ENCODE measurements at places on chromosomes 1 and 21. TPM values are rescaled to one million over a fixed set of nuclear protein-coding genes. Genes with fewer than 3 reads are reported as not detected.

- no peaks in the 10 kb centered on the region for H3K36me3 ChIP-seq
- H3K27me3 ChIP-seq = no peaks in the 10 kb centered on the region
- no peaks in the 10 kb centered on the region for H3K4me1 ChIP-seq
Measured at GRCh38 chr1:231973830-231974229, 347.2 kb downstream of the DISC1 start.

DNA sequence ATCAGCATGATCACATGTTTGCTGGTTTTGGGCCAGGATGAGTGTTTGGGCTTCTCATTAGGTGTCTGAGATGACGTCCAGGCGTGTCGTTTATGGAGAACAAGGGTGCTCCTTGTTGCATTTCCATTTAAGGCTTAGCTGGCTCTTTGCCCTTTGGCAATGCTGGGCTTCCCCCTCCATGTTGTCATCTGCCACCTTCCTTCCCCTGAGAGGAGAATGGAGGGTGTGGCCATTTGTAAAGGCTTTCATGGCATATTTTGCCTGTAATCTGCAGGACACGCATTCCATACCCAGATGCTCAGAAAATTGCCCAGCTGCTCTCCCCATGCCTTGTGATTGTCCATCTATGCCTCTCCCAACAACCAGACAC is 27.7 kb downstream of the PKP1 start:
- no peaks in the 10 kb centered on the region for H3K4me1 ChIP-seq
- no peak for DNase-seq
- no peaks in the 10 kb centered on the region for H3K27me3 ChIP-seq
- H3K36me3 ChIP-seq = no peaks in the 10 kb centered on the region
- no peak overlapping the region for H3K27ac ChIP-seq
- no peak overlapping the region for H3K4me3 ChIP-seq

- H3K4me3 ChIP-seq = no peak overlapping the region
- no peak overlapping the region for H3K27ac ChIP-seq
- no peak for DNase-seq
- no peaks in the 10 kb centered on the region for H3K36me3 ChIP-seq
Measured at GRCh38 chr1:57483954-57484353, 60.1 kb upstream of the DAB1 start.

PTGFR gene
- 44.3 TPM for total RNA-seq

RNU1-4 gene
- 8,154 TPM for total RNA-seq

DNA sequence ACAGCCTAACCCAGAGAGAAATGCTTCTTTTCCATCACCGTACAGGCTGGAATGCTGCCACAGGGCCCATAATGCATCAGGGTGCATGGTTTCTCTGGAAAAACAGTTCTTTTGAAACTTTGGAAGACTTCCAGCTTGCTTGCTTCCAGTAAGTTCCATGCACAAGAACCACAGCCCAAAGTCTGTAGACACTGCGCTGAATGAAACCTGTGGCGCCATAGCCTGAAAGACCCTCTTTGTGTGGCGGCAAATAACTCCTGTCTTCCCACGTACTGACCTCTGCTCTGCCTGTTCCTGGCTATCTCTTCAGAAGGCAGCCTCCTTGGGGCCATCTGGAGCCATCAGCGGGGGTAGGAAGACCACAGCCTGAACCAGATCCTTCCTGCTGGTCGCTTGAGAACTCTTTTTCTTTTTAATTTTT is 15.1 kb downstream of the MIIP start:
- H3K4me3 ChIP-seq = no peak overlapping the region
- no peak for DNase-seq
- H3K4me1 ChIP-seq = no peaks in the 10 kb centered on the region

DNA sequence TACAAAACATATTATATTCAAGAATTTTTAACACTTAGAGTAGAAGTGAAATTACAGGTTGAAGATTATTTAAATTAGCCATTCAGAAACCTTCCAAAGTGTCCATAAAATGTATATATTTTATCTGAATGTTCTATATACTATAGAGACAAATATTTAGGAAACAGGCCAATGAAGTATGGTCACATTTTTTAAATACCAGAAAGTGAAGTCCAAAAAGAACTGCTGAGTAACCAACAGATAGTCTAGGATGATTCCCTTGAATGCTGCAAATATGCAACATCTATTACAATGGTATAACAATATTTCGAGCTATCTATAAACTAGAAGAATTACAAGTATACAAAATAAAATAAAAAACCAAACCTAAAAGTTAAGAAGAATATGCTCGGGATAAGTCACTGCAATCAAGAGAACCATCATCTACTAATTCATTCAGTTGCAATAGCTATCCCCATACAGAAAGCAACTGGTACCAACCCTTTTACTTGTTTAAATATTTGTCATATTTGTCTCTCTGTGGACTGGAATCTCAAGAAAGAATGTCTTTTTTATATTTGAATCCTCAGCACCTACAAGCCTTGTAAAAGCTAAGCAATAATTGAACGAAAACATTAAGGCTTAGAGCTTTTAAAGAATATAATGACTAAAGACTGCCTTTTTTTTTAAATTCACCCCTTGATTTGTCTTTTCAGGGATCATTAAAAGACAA is 8.1 kb downstream of the ODF2L start:
- H3K27ac ChIP-seq = no peak overlapping the region
- no peaks in the 10 kb centered on the region for H3K27me3 ChIP-seq
- H3K36me3 ChIP-seq = no peaks in the 10 kb centered on the region
- no peak for DNase-seq
- H3K4me1 ChIP-seq = no peaks in the 10 kb centered on the region
- H3K4me3 ChIP-seq = no peak overlapping the region

GRCh38 chr21:36471254-36471723 is 8.6 kb downstream of the CLDN14 start:
- H3K4me1 ChIP-seq = no peaks in the 10 kb centered on the region
- no peak overlapping the region for H3K4me3 ChIP-seq

DNA sequence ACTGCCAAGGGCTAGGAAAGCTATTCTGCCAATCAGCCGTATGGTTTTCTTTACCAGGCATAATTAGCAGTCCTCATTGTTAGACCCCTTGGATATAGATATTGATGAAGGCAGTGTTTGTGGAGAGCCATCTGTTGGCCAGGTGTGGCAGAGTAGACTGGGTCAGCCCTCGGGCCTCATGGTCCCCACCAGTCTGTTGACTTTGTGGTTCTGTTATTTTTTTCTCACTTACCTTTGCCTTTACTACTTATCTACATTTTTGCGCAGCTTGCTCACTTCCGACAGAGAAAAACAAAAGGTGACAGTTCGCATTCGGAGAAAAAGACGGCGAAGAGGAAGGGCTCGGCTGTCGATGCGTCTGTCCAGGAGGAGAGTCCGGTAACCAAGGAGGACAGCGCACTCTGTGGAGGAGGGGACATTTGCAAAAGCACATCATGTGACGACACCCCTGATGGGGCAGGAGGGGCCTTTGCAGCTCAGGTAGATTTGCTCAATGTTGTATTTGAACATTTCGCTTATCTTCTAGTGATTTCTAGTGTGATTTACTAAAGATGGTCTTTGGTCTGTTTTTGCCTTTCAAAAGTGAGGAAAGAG is 2.3 kb downstream of the PCNT start:
- H3K27ac ChIP-seq = no peak overlapping the region
- H3K27me3 ChIP-seq = no peaks in the 10 kb centered on the region
- peaks cover 1% of the 10 kb centered on the region for H3K36me3 ChIP-seq

GRCh38 chr1:45557422-45557944 is 6.9 kb downstream of the AKR1A1 start:
- H3K36me3 ChIP-seq = no peaks in the 10 kb centered on the region
- H3K27me3 ChIP-seq = no peaks in the 10 kb centered on the region
- no peak overlapping the region for H3K27ac ChIP-seq

DNA sequence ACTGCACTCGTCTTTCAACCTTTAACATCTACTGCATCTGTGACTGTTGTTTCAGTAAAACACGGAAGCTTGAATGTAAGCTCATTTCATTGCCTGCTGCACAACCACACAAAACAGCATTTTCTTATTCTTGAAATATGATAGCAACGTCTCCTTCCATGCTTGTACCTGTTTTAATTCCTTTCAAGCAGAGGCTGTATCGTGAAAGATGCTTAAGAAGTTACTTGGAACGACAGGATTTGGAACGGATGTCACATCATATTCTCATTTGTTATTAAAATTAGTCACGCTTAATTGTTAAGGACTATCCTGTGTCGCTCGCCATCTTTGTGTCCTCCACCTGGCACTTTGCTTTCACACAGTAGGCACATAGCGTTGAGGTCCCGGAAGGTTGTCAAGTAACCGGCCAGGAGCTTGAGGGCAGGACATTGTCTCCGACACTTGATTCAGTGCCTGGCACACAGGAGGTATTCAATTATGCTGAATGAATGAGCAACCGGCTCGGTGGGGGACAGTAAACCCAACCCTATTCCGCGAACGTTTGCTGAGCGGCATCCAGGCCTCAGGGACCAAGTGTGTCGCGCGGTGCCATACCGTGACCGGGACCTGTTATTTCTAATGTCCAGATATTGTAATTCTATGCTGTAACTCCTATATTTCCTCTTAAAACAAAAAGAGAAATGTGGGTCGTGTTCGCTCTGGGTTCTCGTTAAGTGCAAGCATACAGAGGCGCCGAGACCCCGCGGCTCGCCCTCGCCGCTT is 499 bp upstream of the SH3GLB1 start:
- H3K27me3 ChIP-seq = no peaks in the 10 kb centered on the region
- peak overlapping the region; percentile 88 for H3K4me3 ChIP-seq
- H3K27ac ChIP-seq = peak overlapping the region; percentile 92
- peaks cover 2% of the 10 kb centered on the region for H3K4me1 ChIP-seq

All from aorta (tissue), 5 donors.